NCI-H526 (cell line): ENCODE measurements at places on chromosomes 3 and 15.

DNA sequence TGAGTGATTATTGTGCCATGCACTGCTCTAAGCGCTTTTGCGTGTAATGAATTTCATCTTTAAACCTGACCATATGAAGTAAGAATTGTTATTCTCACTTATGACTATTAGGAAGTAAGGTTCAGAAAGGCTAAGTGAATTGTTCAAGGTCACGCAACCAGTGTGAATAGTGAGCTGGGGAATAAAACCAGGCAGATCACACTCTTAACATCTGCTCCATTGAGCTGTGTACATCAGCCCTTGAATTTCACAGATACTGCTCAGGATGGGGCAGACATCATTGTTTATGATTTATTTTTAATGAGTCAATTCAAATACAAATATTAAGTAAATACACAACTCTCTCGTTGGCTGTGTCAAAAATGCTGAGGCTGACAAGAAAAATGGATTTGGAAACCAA is 184.5 kb downstream of the FNDC3B start:
- peak; percentile 22 for DNase-seq

GRCh38 chr15:34693053-34693744 is 61.6 kb downstream of the GJD2 start:
- no peak for DNase-seq

GRCh38 chr3:82676356-82677026 is 915.0 kb upstream of the GBE1 start:
- DNase-seq, result peak; percentile 9

DNA sequence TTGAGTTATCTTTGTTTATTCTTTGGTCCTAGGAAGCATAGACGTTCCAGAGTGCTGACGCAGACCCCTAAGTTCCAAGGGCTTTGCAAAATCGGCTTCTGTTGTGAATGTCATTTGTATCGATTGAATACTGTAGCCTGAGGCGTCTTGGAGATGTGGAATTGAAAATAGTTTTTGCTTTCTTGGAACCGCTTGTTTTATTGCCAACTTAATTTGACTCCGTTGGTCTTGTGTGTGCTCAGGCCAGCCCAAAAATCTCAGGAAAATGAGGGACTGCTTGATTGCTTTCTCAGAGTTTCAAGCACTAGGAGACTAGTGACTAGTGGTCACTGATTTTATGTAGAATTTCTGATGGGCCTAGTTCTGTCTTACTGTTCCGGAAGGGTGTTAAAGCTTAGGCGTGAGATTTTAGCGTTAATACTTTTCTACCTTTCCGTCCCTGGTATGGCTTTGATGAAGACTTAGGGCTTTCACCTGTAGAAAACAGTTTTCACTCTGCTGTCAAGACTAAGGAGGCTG is 263 bp upstream of the UTS2B start:
- no peak for DNase-seq

DNA sequence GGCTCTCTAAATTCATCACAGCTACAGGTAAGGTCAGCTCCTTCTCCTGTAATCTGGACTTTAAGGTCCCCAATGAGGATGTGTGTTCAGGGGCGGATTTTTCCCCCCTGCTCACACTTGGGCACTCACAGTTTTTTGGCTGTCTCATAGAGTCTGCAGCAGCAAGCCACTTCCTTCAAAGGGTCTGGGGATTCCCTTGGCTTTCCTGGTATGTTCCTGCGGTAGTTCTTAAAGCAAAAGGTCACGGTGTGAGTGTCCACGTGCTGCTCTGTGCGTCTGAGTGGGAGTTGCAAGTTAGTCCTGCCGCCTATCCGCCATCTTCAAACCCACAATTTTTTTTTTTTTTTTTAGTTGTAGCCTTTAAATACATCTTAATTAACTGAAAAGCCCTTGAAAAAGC is 15.4 kb upstream of the CFAP20DC start:
- DNase-seq, result no peak

DNA sequence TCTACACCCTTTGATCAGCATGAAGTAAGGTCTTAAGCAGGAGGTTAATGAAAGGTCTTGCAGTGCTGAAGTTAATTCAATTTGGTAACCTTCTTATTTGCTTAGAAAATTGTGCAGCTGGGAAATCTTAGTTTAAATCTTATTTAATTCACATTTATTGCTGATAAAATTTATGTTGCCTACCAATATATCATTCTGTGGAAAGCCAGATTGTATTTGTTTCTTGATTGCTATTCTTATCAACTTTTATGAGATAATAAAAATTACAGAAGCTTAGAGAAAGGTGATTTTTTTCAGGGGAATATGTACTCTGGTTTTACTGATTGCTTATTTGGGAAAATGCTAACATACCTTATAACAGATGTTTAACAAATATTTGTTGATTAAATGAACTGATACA is 64.0 kb upstream of the PAQR5 start:
- DNase-seq, result no peak
